ENCODE measurements at places on chromosomes 3 and 15. TPM values are rescaled to one million over a fixed set of nuclear protein-coding genes. Genes with fewer than 3 reads are reported as not detected.

DNA sequence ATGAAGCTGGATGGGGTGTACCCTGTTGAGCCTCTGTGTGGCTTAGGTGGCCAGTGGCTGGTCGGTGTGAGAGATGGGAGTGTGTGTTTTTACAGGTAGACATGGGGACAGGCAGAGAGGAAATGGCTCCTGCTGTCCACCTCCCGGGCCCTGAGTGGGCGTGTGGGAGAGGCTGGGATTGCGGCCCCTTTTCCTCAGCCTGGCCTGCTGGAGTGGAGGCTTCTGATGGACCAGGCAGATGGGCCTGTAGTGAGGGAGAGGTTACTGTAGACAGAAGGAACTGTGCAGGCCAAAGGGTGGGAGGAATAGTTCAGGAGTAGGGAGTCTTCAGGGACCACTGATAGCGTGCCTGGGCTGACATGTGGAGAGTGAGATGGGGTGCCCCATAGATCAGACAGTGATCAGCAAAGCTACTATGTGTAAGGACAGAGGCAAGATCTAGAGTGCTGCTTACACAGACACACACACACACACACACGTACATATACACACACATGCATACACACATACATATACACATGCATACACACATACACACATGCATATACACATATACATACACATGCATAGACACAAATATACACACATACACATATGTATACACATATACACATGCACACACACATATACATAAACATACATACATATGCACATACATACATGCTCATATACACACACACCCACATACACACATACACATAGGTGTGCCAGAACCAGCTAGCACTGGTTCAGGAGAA lies 26.4 kb downstream of the ACAA1 start:
- DNase-seq, result no peak
- no peak overlapping the region for H3K27ac ChIP-seq
- peaks cover 2% of the 10 kb centered on the region for H3K36me3 ChIP-seq
- no peaks in the 10 kb centered on the region for H3K4me1 ChIP-seq
- H3K4me3 ChIP-seq, result no peak overlapping the region

DNA sequence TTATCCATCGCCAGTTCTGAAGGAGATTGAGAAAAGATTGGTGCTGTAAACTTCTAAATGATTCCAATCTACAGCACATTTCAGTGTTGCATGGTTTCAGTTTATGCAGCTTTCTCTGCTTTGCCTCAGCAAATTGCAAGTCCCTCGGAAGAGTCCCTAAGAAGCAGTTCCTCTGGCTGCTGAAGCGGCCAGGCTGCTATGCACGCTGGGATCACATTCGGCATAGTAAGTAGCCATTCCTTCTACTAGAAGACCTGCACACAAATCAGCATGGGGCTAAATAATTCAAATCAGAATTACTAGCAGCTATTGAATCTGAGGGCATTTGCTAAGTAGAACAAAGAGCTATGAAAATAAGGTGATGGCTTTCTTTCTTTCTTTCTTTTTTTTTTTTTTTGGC lies 769.5 kb downstream of the AGBL1 start:
- no peaks in the 10 kb centered on the region for H3K36me3 ChIP-seq
- no peak overlapping the region for H3K27ac ChIP-seq
- H3K27me3 ChIP-seq, result no peaks in the 10 kb centered on the region
- DNase-seq, result no peak

GRCh38 chr3:60101621-60102020 lies 1051.8 kb upstream of the CFAP20DC start:
- no peak overlapping the region for H3K27ac ChIP-seq
- no peak overlapping the region for H3K4me3 ChIP-seq
- H3K4me1 ChIP-seq, result peaks cover 2% of the 10 kb centered on the region
- DNase-seq, result no peak
- no peaks in the 10 kb centered on the region for H3K27me3 ChIP-seq
- no peaks in the 10 kb centered on the region for H3K36me3 ChIP-seq

DNA sequence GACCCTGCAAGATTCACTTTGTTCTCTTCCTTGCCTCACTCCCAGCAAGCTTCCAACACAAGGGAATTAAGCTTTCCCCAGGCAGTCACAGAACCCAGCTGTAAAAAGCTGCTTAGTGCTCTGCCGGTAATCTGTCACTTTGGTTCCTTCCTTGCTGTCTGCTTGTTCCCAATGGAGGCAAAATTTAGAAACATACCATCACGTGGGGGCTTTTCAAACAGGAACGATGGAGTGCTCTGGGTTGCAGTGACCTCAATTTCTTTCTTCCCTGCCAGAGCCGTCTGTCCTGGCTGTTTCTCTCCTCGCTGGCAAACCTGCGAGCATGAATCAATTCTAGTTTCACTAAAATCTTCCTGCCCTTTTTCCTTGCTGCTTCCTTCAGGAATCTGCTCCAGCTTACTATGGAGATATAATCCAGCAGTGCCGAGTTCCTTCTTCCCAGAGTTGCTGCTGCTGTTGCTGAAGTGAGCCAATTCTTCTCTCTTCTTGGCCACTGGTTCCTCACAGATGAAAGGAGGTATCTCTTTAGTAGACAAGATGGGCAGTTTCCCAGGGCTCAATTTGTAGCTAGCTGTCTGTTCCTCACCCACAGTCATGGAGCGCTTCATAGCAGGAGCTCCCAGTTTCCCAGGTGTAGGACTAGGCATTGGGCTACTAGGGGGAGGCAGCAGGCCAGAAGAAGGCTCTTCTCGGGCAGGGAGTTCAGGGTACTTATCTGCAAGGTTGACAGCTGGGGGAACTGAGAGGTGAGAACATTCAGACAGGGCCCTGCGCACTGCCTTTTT lies 88.1 kb downstream of the DHX30 start:
- no peak overlapping the region for H3K4me3 ChIP-seq
- H3K27me3 ChIP-seq, result no peaks in the 10 kb centered on the region
- peaks cover 38% of the 10 kb centered on the region for H3K36me3 ChIP-seq
- DNase-seq, result no peak

- no peak overlapping the region for H3K27ac ChIP-seq
- no peak for DNase-seq
- no peak overlapping the region for H3K4me3 ChIP-seq
Measured at GRCh38 chr3:17259685-17260084, 374.9 kb downstream of the PLCL2 start.

GRCh38 chr3:61575893-61576292 lies 14.5 kb downstream of the PTPRG start:
- H3K4me3 ChIP-seq, result no peak overlapping the region
- DNase-seq, result no peak
- H3K27ac ChIP-seq, result no peak overlapping the region

- H3K4me1 ChIP-seq, result peaks cover 14% of the 10 kb centered on the region
- no peaks in the 10 kb centered on the region for H3K36me3 ChIP-seq
- no peak overlapping the region for H3K4me3 ChIP-seq
- H3K27ac ChIP-seq, result no peak overlapping the region
- no peaks in the 10 kb centered on the region for H3K27me3 ChIP-seq
- no peak for DNase-seq
Measured at GRCh38 chr3:1200371-1200770, 107.5 kb downstream of the CNTN6 start.

- H3K27me3 ChIP-seq, result peaks cover 63% of the 10 kb centered on the region
- no peak overlapping the region for H3K4me3 ChIP-seq
- no peaks in the 10 kb centered on the region for H3K36me3 ChIP-seq
- no peak for DNase-seq
- H3K27ac ChIP-seq, result no peak overlapping the region
Measured at GRCh38 chr15:67832031-67832551, 6.8 kb downstream of the SKOR1 start.

GRCh38 chr3:63386568-63386967 lies 108.5 kb downstream of the SYNPR start:
- no peaks in the 10 kb centered on the region for H3K27me3 ChIP-seq
- H3K36me3 ChIP-seq, result no peaks in the 10 kb centered on the region
- no peak overlapping the region for H3K27ac ChIP-seq
- H3K4me3 ChIP-seq, result no peak overlapping the region
- DNase-seq, result no peak

DNA sequence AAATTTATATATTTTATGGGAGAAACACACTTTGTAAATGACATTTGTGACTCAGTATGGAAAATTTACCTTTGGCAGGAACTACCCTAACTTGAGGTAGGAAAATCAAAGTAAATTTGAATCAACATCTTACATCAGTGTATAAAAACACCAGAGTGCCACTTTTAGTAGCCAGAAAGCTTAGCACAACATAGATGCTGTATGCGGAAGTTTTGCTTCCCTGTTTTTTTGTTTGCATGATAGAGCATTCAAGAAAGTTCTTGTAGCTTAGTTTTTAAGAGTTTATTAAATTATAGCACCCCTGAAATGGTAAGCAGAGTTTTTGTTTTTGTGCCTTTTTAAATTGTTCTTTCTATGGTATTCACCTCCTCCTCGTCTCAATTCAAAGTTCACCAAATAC lies 120.8 kb upstream of the RAP2B start:
- H3K4me1 ChIP-seq, result peaks cover 14% of the 10 kb centered on the region
- no peak for DNase-seq
- H3K4me3 ChIP-seq, result no peak overlapping the region
- H3K27ac ChIP-seq, result no peak overlapping the region

Gene SUMF1
- 46.6 TPM for total RNA-seq

Gene TMEM40
- total RNA-seq, result 2.4 TPM

Gene GOLGA6A
- 0.21 TPM for total RNA-seq

Gene CPLX3
- not detected for total RNA-seq
